CD4-positive, alpha-beta T cell (primary cell): ENCODE measurements at places on chromosomes 5 and 9. TPM values are rescaled to one million over a fixed set of nuclear protein-coding genes. Genes with fewer than 3 reads are reported as not detected.

DNA sequence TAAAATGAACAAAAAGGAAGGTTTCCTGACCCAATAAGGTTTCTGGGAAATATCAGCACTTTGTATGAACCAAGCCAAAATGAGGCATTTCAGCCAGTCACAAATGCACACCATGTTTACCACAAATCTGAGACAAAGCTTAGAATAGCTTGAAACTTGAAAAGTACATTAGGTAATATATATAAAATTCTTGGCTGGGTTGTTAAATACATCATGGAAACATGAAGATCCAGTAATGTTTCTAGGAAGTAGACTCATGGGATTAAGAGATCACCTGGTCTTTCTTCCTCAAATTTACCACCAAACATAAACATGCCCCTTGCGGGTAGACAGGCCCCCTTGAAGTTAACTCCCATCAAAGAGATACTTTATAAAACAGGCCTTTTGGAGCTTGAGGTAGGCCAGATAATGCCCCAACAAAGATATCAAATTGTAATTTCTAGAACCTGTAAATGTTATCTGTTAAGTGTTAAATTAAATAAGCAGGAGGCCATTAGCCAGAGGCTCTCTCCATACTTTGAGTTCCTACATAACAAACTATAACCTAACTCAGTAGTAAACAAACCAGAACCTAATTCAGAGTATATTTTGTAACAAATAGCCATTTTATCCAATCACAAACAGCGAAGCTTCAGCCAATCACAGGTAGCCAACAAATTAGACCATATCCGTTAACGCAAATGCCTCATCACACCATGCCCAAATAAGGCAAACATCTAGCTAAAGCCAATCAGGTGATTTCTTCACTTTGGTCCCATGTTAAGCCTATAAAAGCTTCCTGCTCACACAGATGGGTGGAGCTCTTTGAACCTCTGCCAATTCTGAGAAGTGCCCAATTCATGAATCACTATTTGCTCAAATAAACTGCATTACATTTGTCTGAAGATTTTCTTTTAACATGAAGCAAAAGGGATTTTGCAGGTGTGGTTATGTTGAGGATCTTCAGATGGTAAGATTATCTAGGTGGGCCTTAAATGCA lies 127.9 kb upstream of the TARS1 start:
- no peak for DNase-seq

- no peak for DNase-seq
Measured at GRCh38 chr9:79408617-79409016, 163.1 kb upstream of the TLE4 start.

C9 gene
- not detected for total RNA-seq

DNA sequence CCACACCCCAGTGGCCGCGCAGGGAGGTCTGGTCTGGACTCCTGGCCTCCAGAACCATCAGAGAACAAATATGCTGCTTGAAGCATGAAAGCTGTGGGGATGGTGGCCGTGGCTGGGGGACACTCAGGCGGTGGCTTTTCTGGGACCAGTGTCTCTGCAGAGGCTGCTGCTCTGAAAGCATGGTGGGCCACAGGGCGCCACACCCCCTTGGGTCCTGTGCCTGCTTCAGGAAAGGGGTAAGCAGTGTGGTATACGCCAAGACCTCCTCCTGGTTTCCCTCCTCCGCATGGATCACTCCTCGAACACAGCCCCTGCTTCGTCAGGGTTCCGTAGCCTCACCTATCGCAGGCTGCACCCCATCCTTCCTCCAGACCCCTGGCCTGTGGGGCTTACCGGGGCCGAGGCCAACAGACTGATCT lies 19.7 kb upstream of the TERT start:
- no peak for DNase-seq

RGMB gene
- 15.8 TPM for total RNA-seq

GRCh38 chr9:31774571-31774970 lies 609.9 kb upstream of the ACO1 start:
- no peak for DNase-seq

DNA sequence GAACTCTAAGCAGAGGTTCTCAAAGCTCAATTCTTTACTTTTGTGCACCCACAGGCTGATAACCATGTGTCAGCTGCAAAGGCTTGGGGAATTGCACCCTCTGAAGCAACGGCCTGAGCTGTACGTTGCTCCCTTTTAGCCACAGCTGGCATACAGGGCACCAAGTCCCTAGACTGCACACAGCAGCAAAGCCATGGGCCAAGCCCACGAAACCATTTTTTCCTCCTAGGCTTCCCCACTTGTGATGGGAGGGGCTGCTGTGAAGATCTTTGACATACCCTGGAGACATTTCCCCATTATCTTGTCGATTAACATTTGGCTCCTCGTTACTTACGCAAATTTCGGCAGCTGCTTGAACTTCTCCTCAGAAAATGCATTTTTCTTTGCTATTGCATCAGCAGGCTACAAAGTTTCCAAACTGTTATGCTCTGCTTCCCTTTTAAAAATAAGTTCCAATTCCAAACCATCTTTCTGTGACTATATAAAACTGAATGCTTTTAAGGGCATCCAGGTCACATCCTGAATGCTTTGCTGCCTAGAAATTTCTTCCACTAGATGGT lies 23.0 kb downstream of the KIAA0825 start:
- DNase-seq: no peak

DNA sequence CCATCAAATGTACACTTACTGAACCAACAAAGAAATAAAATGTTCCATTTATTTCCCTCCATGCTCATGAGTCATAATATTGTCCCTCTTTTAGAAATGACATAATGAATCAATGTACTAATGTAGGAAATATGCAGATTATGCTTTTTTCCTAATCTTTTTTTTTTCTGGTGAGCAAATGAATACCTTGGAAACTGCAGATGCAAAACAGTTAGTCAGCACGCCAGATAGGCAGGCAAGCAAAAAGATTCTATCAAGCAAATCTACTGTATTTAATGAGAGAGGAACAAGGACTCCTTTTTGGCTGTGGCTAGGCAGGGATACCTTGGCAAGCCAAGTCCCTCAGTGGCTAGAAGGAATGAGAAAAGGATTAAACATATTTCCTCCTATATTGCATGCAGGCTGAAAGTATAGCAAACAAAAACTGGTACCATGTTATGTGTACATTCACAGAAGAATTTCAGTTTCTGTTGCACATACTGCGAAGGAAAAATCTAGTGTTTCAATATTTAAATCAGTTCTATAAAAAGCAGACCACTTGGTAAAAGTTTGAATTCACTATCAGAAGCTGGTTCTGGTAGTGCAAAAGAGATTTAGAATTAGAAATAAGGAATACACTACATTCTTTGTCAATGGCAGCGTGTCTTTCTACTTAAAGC lies 605.4 kb downstream of the TLE1 start:
- DNase-seq: no peak

WNK2 gene
- 0.19 TPM for total RNA-seq

SPAAR gene
- not detected for total RNA-seq

ECM2 gene
- not detected for total RNA-seq

ZFP62 gene
- 22.6 TPM for total RNA-seq

DOK3 gene
- total RNA-seq: 1.4 TPM

DNA sequence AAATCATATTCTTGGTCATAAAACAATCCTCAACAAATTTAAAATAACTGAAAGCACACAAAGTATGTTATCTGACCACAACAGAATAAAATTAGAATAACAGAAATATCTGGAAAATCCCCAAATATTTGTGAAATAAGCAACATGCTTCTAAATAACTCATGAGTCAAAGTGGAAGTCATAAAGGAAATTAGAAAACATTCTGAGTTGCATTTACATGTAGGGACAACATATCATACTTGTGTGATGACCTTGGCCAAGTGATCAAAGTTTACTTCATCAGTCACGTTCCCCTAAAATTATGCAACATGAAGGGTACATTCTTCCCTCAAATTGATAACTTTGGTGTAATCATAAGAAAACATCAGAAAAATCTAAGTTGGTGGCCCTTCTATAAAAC lies 64.7 kb downstream of the CSF2 start:
- DNase-seq: no peak

- no peak for DNase-seq
Measured at GRCh38 chr9:20441711-20442423, 180.4 kb downstream of the MLLT3 start.

DNA sequence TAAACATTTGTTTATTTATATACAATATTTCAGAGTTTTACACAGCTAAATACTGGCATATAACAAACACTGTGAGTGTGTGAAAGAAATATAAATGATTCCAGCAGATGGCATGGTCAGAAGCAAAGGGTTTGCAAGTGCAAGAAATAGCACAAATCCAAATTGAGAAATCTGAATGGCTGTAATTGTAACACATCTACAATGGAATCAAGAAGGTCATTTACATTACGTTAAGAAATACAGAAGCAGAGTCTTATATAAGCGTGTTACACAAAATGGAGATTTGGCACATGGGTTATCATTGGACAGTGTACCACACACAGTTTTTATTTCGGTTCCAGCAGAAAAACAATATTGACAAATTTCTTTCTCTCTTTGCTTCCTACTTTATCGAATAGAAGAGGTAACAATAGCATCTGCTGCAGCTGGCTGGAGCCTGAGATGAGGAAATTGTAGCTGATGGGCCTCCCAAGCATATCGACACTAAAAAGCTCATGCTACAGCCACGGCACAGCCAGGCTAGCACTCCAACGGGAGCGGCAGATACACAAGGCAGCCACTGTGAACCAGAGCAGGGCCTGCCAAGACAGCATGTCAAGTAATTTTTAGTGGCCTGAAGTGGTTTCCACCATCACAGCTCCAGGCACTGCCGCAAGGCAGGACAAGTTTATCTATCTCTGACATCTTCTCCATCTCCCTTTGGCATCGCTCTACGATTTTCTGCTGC lies 564.6 kb upstream of the DMAC1 start:
- no peak for DNase-seq

MAMDC2 gene
- total RNA-seq: 0.08 TPM

DNA sequence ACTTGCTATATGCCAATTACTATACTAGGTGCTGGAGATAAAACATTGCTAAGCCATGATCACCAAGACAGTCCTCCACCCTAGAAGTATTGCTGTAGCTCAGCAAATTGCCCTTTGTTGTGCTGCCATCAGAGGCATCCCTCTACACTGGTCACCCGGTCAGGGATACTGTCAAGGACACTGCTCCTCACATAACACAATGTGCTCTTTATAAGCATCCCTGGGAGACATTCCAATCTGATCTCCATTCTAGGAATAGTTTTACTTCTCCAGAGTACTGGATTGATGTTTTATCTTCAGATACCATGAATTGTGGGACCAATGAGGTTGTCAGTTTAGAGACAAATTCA lies 10.4 kb upstream of the DNAJA1 start:
- no peak for DNase-seq

- no peak for DNase-seq
Measured at GRCh38 chr5:176631383-176632200, 1.1 kb downstream of the EIF4E1B start.

- DNase-seq: no peak
Measured at GRCh38 chr9:126497660-126498275, 116.0 kb upstream of the LMX1B start.

LHX6 gene
- total RNA-seq: not detected

ARHGEF28 gene
- total RNA-seq: not detected

GRCh38 chr9:113269355-113269754 lies 6.0 kb downstream of the CDC26 start:
- DNase-seq: no peak

- no peak for DNase-seq
Measured at GRCh38 chr5:150599917-150600511, 40.4 kb upstream of the SYNPO start.

- no peak for DNase-seq
Measured at GRCh38 chr5:115770466-115770865, 46.0 kb downstream of the CDO1 start.

SOHLH1 gene
- not detected for total RNA-seq

- no peak for DNase-seq
Measured at GRCh38 chr5:61686491-61687257, 354.6 kb downstream of the ZSWIM6 start.

GRCh38 chr9:112112519-112112918 lies 62.6 kb downstream of the SUSD1 start:
- no peak for DNase-seq

GRCh38 chr5:73446631-73447529 lies 1.7 kb downstream of the FOXD1 start:
- no peak for DNase-seq

GRCh38 chr5:149387982-149388381 lies 8.9 kb upstream of the IL17B start:
- no peak for DNase-seq

DNA sequence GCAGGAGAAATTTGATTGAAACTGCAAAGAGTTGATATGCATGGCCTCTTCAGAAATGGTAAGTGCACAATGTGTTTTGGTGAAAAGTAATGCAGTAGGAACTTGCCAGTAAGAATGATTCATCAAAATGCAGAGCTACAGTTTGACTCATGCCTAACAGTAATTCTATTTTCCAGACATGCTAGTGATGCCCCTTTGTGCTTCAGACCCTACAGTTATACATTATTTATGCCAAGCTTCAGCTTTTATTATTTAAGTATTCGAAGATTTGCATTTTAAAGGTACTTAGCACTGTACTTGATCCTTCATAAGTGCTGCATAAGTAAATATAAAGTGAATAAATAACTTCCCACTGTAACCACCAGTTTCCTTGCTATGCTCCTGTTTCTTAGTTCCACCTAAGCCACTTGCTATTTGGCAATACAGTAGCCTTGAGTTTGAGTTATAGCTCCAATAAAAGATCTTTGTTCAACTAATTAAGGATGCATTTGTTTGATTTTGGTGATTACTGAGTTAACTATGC lies 3.6 kb upstream of the SPATA31E1 start:
- DNase-seq: no peak

ZNF454 gene
- total RNA-seq: not detected

SOX30 gene
- total RNA-seq: not detected

ENTREP1 gene
- 0.08 TPM for total RNA-seq

DNA sequence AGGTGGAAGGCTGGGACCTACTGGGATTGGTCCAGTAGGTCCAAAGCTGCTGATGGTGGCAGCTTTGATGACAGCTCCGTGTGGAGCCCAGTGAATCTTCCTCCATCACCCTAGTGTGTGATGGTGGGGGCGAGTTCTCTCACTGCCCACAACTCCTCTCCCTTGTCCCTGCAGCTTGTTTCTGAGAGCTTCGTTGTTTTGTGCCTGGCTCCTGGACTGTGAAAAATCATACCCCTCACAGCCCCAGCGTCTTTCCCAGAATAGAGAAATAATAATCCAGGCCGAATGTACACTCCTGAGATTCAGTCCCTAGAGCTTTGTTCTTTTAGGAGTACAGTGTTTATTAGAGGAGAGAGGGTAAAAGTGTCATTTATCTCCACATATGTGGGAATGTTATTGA lies 372.2 kb downstream of the ENC1 start:
- no peak for DNase-seq

UQCRQ gene
- 119 TPM for total RNA-seq

GPRIN1 gene
- 0.36 TPM for total RNA-seq

DNA sequence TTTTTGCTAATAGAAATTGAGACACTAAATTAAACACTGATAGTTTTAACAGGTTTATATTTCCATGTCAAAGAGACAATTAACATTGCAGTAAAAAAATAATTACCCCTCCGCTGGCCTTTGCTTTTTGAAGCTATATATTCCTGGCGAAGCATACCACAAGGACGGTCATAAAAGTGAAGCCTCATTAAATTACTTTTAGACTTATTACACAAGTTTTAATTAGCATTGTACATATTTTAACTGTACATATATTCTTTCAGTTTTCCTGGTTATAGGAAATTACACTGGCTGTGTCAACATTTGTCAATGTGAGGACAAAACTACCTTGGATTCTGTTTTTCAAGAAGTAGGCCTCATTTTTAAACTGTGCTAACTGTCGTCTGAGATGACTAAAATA lies 1.2 kb downstream of the CDKN2A start:
- no peak for DNase-seq
